Right cardiac atrium (tissue), 5 donors: ENCODE measurements at places on chromosomes 12 and 14. TPM values are rescaled to one million over a fixed set of nuclear protein-coding genes. Genes with fewer than 3 reads are reported as not detected.

GLIPR1L1 gene
- not detected for total RNA-seq

TMEM117 gene
- 13.0 TPM for total RNA-seq

TMEM229B gene
- 9.6 TPM for total RNA-seq

DIO2 gene
- 1.1 TPM for total RNA-seq

KCNA1 gene
- total RNA-seq, result not detected

VCPKMT gene
- total RNA-seq, result 3.6 TPM

ADCY4 gene
- 28.7 TPM for total RNA-seq

KLHDC1 gene
- 13.5 TPM for total RNA-seq

CLEC2A gene
- not detected for total RNA-seq

SRGAP1 gene
- 3.7 TPM for total RNA-seq

TAS2R43 gene
- not detected for total RNA-seq

TMEM121 gene
- total RNA-seq, result 3.5 TPM

LTBR gene
- total RNA-seq, result 37.6 TPM

USP30 gene
- 10.1 TPM for total RNA-seq

ZDHHC22 gene
- not detected for total RNA-seq

METTL25 gene
- 20.0 TPM for total RNA-seq

SYT1 gene
- total RNA-seq, result not detected

HOXC12 gene
- total RNA-seq, result not detected

TPH2 gene
- total RNA-seq, result not detected

NGB gene
- total RNA-seq, result not detected

KRT80 gene
- total RNA-seq, result not detected

RIMBP2 gene
- total RNA-seq, result not detected

ANKRD52 gene
- total RNA-seq, result 27.4 TPM

GYS2 gene
- not detected for total RNA-seq

HPD gene
- 1.4 TPM for total RNA-seq

MYH6 gene
- total RNA-seq, result 13,382 TPM

WASHC4 gene
- total RNA-seq, result 26.5 TPM
